ENCODE measurements at places on chromosomes 2 and 18.

- no peak for DNase-seq
These were observed 15.4 kb upstream of the MATN3 start for GRCh38 chr2:20027705-20028434.

DNA sequence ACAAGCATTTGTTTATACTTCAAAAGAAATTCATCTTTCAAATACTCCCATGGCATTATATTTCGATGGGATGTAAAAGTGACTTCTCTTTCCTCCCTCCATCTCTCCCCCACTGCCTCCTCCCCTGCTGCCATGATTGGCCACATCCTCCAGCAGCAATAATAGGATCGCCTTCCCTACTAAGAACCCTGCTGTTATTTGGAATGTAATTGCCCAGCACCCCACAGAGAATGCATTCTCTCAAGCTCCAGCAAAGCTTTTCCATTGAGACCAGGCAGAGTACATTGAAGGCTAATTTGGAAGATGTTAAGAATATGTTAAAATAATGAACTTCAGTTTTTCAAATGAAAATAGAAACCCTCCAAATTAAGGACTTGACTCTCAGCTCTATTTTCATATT lies 375.4 kb upstream of the ACVR2A start:
- no peak for DNase-seq

DNA sequence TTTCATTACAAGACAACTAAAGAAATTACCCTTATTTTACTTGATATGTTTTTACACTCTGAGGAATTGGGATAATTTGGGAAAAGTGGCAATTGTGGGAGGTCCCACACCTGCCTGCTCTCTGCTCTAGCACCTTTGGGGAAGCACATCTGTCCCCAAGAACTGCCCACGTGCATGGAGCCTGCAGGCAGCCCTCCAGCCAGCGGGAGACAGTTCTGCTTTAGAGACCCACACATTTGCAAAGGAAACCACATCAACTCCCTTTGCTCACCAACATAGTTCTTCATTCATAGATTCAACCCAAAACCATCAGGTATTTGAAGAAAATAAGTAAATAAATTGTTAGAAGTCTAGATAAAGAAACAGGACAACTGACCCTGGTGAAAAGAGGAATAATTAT lies 239.9 kb upstream of the ID2 start:
- DNase-seq, result peak; percentile 17

- no peak for DNase-seq
These were observed 15.9 kb upstream of the POMC start for GRCh38 chr2:25184254-25184653.

DNA sequence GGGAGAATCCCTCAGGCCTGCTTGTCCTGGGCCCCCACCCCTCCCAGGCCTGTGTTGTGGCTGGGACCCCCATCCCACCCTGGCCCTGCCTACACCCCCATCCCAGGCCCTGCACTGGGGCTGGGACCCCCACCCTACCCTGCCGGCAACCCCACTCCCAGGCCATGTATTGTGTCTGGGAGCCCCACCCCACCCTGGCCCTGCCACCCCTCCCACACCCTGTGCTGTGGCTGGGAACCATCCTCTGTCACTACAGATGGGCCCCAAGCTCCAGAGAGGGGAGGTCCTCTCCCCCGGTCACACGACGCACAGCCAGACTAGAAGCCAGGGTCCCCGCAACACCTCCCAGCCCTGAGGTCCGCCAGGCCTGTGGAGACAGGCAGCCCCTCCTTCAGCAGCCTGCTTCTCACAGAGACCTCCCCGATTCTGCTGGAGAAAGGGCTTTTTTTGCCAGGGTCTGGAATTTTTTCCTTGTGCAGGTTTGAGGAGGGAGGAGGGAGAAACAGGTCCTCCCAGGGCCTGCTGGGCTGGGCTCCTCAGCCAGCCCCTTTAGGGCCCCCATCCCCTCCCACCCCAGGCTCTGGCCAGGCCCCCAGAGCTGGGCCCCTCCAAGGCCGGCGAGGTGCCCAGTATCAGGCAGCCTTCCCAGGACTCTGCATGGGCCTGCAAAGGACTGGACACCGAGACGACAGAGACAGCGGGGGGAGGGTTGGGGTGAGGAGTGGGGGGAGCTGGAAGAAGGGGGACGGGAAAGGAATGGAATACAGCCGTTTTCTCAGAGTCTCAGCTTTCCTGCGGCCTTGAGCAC lies 28.0 kb downstream of the KIF1A start:
- DNase-seq, result no peak

GRCh38 chr2:164620873-164621763 lies at the start of gene GRB14:
Gene GRB14, minus strand, starts transcription at chr2:164621482. Its CDS starts 173 bp downstream, at chr2:164621309.
- DNase-seq, result peak; percentile 92

DNA sequence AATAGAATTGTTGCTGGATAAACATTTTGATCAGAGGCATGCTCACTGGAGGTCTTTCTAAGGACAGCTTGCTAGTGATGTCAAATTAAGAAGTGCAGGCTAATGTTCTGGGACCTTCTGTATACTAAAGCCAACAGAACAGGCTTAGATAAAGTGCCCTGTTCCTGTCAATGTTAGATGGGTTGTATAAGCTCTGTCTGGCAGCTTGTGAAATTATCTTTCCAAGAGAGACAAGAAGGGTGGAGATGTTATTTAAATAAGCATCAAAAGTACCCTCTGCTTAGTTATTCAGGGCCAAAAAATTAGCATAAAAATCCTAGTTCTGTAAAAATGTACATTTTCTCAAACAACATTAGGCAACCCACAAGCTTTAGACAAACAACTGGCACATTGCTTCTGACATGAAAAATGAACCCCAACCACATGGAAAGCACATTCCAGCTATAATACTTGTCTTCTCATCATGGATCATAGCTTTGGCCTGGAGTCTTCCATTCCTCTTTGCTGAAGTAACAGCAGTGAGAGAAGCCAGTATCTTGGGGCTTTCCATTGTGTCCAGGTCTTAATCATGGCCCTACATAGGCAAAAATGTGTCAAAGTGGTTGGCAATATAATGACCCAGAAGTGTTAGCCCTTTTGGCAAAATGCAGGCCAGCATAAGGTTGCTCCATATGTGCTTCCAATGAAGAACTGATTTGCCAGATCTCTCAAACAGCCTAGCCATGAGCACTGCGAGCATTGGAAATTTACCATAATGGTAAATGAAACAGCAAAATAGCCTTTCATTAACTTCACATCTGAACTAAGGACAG lies 478.1 kb upstream of the ZNF804A start:
- no peak for DNase-seq

DNA sequence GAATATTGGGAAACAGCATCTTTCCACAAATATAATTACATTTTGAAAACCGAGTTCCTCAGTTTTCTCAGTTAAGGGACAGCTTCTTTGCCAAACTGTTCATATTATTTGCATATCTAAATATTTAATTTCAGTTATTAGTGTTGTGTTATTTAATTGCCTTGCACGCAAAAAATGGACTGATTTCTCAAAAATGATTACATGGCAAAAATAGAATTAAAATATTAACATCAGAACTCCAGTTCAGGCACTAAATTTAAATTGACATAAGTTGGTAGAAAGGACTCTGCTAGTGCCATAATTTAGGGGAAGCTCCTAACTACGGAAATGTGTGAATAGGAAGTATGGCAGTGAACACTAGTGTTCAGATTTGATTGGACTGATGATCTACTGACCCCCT lies 209.6 kb downstream of the PARD3B start:
- no peak for DNase-seq

- DNase-seq, result no peak
These were observed 832.8 kb upstream of the ID2 start for GRCh38 chr2:7849027-7849426.

DNA sequence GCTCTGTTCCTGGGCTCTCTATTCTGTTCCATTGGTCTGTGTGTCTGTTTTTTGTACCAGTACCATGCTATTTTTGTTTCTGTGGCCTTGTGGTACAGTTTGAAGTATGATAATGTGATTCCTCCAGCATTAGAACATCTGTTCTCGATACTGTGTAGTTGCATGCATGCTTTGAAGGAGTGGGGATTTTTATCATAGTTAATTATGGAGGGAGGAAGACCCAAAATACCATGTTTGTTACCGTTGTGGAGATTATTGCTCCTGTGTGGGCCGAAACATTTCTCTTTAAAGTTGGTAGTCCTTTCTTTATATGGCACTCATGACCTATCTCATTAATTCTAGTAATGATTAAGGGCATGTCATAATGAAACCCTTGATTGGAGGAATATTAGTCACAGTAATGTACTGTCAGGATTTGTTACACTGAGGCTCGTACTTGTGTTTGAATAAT lies 87.6 kb downstream of the TTC27 start:
- no peak for DNase-seq

DNA sequence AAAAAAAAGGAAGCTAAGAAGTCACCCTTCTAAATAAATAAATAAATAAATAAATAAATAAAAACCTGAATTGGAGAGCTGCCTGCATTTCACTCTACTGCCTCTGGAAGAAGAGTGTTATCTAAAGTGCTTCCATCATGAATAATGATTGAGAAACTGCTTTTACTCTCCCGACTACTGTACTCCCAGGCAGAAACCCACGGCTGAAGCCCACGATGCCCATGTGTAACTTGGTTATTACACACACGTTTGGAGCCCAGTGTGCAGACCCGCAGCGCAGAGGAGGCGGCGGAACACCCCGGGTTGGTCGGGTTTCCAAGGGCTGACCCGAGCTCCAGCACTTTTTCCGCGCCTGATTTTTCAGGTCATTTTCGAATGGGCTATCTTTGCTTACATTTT lies 697 bp upstream of the SPATS2L start:
- peak; percentile 73 for DNase-seq

GRCh38 chr2:200300638-200301314 lies 5.7 kb upstream of the SPATS2L start:
- peak; percentile 84 for DNase-seq

DNA sequence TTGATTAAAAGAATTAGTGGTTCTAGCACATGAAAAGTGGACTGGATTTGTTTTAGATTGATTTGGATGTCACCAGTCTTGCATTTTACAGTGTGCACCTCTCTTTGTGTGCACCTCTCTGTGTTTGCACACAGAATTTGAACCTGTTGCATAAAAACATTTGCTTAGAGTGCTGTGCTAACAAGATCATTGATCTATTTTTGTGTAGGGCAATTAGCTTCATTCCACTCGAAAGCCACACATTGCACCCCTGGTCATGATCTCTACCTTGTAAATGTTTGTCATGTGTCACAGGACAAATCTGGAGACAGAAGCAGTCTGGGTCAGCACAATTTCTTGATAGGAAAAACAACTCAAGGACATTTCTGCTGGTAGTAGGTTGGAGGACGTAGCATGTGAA lies 258.7 kb upstream of the LINC00305 start:
- no peak for DNase-seq
